ENCODE measurements at places on chromosomes 11 and 22.

DNA sequence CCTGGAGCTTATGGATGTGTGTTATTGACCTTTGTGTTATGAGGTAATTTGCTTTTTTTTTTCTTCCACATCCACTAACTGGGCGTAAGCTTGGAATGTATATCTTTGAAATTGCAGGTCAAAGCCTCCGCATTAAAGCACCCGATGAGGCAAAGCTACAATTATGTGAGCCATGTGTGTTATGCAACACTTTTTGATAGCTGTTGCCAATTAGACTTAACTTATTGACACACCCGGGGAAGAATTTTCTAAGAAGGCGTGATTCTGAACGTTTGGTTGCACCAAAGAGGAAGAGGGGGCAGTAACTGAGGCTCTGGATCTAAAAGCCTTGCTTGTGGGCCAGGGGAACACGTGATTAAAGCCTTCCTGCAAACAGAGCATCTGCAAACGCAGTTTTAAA is 610 bp upstream of the TEX12 start:
- DNase-seq: no peak

- no peak for DNase-seq
Observed at GRCh38 chr22:38951734-38952133, 5.7 kb upstream of the APOBEC3A start.

GRCh38 chr11:120590472-120590871 is 78.9 kb downstream of the GRIK4 start:
- no peak for DNase-seq

GRCh38 chr11:40797981-40798380 is 661.5 kb downstream of the LRRC4C start:
- DNase-seq: no peak

DNA sequence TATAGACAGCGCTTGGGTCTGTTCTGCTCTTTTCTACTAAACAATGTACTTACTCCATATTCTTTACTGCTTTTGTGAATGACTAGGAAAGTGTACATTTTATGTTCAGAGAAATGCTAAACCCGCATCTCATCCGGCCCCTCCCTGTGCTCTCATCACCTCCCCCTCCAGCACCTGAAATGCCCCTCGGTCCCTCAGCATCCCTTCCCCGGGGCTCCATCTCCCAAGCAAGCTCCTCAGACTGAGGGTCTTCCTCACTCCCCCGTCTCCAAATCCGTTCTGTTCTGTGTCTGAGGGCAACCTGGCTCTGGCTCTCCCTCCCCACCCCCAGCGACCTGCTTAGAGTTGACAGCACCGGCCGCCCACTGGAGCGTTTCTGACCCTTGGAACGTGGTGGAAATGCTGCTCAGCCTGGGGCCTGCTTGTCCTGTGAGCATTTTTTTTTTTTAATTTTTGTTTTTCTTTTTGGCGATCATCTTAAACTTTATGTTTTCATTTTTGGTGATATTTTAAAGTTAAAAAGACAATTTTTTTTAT is 1.4 kb downstream of the SELENOO start:
- DNase-seq: no peak

- DNase-seq: no peak
Observed at GRCh38 chr11:101516546-101516945, 67.3 kb downstream of the TRPC6 start.

DNA sequence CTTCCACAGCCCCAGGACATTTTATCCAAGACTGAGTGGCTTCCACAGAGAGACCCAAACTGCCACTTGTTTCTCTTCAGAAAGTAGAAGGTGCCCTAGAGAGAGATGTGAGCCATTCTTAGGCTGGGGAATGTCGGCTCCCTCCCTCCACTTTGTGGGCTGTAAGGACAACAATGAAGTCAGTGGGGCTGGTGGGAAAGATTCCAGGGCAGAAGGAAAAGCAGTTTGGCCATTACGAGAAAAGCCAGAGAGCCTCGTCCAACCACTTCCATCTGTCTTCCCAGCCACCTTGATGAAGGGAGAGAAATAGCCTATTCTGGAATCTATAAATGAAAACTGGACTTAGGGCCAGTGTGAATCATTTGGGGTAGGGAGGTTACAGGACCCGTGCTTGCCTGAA is 382.5 kb downstream of the NXPE2 start:
- DNase-seq: no peak

- no peak for DNase-seq
Observed at GRCh38 chr11:90823446-90823845, 600.6 kb upstream of the CHORDC1 start.

DNA sequence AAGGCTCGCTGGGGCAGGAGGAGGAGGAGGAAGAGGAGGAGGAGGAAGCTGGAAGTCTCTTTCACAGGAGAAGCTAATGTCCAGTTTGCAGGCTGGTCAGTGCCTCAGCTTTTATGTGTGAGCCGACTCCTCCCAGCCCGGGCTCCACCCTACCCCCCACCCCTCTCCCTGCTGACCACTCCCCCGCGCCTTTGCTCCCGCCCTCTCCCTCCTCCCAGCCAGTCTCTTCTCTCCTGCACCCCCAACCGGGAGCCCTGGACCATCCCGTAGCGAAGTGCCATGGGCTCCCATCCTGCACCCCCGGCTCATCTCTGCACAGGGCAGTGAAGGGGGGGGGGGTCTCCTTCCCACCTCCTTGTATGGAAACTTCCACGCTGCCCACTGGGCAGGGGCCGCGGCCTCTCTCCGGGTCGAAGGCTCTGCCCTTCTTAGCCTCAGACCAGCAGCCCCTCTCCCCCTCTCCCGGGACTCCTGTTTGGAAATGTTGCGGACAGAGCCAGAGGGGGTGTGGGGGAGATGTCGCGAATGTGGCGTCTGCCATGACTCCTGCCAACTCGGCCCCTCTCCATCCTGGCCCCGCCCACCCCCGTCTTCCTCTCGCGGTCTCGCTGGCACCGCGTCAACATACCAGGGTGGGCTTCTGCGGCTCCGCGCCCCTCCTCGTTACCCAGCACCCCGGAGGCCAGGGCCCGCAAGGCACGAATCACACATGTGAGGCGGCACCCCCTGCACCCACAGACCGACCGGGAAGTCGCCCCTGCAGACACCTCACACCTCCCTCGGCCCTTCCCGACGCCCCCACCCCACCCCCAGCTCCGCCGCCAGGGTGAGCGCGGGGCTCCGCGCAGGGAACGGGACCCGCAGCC is 1.8 kb downstream of the IGF2 start:
- DNase-seq: no peak

DNA sequence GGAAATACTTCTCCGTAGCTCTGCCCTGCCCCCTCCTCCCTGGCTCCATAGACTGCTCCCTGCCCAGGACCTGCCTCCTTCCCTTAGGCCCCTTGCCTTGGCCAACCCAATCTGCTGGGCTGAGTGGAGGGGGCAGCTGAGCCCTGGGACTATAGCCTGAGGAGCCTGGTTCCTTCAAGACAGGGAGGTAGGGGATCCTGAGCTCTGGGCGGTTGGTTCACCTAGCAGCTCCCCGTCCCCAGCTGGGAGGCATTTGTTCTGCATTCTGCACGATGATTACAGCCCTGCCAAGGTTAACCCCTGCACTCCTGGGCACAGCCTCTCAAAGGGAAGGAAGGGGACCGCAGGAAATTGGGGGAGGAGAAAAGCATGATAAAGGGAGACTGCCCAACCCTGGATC is 3.6 kb upstream of the CDC42EP1 start:
- no peak for DNase-seq

- no peak for DNase-seq
Observed at GRCh38 chr11:69008737-69009440, 4.2 kb downstream of the MRGPRF start.

DNA sequence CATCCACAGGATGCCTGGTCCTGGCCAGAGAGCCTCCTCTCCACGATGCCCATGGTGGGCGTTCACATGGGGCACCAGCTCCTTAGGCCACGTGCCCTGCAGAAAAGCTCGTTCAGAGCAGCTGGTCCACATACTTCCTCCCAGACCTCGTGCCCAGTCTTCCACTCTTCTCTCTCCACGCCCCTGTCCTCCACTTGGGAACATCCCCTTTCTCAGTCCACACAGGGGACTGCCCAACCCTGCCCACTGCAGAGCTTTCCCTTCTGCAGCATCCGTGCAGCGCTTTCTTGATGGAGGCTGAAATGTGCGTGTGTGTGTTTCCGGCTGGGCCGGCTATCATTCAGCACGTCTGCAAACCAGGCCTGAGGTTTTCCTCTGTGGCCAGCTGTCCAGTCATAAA is 11.3 kb downstream of the TPCN2 start:
- no peak for DNase-seq

DNA sequence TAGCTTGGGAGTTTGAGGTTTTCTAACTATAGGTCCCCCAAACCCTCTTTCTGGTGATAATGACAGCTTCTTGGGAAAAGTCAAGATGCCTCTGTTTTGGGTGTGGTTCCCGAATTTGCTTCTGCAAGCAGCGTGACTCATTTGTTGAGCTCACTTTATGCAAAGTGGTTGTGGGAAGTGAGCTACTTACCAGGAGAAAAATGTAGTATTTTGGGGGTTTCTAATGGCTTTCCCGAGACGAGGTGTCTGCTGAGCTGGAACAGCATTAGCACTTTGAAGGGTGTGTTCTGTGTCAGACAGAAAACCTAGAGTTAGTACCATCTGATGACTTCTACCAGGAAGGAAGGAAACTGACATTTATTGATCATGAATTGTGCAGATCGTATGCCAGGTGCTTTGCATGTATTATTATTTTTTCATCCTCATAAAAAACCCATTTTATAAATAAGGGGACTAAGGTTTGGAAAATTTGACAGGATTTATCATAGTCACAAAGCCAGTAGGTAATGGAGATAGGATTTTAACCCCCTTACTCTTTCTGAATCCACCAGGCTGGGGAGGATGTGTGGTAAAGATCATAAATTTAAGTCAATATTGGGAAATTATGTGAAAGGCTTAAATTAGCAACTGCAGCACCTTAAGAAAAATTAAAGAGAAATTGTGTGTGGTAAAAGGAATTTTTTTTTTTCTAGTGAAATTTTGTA is 108.8 kb upstream of the CD44 start:
- no peak for DNase-seq

- no peak for DNase-seq
Observed at GRCh38 chr22:39309881-39310714, 9.3 kb downstream of the RPL3 start.

- DNase-seq: no peak
Observed at GRCh38 chr11:96815236-96815635, 425.4 kb downstream of the JRKL start.

DNA sequence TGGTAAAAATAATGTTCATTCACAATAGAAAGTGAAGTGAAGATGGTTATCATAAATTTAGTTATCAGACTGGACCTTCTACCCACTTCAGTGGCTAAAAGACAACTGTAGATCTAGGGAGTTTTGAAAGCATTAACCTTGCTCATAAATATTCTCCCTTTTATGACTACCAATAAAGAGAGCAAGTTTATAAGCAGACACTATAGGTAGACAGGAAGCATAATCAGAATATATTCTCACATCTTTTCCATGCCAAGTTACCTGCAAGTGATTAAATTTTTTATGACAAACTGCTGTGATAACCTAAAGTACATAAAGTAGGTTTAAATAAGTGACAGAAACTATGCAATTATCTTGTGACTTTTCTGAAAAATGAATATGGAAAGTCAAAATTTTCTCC is 62.5 kb downstream of the LUZP2 start:
- no peak for DNase-seq

- no peak for DNase-seq
Observed at GRCh38 chr11:15707971-15708370, 593.2 kb downstream of the INSC start.

DNA sequence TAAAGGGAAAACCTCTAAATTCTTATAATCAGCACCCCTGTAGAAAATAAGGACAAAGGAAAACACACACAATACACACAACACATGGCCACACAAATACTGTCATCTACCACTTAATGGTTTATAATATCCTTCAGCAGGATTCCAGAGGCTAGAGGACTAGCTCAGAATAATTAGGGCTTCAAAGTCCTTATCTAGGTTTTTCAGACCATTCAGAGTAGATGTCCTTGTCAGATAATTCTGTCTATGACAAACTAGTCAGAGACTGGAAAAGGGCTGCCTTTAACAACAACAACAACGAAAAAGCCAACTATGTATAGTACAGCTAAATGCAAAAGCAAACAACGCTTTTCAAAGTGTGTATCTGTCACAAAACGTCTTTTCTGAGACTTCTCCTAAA is 456.5 kb upstream of the CNTN5 start:
- DNase-seq: no peak

All from amygdala (tissue), 56 donors.